ENCODE measurements at places on chromosomes 1 and 21.
A peak's percentile ranks its signal among the peaks of the same experiment; 100 is the strongest.

DNA sequence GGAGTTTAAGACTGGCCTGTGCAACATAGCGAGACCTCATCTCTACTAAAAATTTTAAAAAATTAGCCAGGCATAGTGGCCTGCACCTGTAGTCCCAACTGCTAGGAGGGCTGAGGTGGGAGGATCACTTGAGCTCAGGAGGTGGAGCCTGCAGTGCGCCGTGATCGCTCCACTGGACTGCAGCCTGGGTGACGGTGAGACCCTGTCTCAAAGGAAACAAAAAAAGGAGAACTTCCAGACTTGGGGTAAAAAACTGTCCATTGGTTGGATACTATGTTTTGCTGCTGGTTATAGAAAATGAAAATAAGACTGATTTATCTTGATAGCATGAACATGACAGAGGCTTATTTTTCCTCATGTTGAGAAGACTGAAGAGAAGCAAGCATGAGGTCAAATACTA is 79.4 kb downstream of the WDR4 start:
- no peak for DNase-seq

- DNase-seq, result no peak
Measured at GRCh38 chr21:31509194-31510017, 150.1 kb upstream of the SOD1 start.

DNA sequence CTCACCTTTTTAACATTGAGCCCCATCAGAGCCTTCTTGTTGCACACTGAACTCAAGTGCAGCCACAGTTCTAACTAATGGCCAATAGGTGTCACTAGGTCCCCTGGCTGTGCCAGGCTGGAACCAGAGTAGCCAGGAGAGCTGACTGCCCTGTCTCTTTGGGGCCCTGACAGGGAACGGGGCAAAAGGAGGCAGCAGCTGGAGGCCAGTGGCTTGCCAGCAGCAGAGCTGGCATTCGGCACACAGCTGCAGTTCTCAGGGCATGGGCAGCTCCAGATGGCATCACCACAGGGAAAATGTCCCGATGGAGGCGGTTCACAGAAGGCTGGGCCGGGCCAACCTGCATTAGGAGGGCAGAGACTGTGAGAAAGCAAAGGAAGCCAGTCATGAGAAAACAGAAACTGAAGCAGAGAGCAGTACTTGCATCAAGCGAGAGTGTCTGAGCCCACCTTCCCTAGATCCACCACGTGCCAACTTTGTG is 188.6 kb downstream of the FCRL5 start:
- DNase-seq, result no peak

DNA sequence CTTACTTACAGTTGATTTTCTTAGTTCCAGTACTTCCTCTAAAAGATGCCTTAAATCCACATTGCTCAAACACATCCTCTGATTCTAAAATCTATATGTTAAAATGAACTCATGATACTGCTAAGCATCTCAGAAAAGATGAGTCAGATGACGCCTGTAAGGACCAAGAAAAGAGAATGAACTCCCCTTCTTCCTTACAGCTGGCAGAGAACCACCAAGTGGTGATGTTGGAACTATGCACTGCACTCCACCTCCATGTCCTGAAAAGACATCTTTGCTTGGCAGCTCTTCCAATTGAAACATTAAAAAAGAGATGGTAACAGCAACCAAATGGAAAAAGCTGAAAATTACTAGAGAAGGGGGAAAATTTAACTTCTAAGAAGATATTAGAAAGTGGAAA is 648.8 kb downstream of the PTPRC start:
- no peak for DNase-seq

DNA sequence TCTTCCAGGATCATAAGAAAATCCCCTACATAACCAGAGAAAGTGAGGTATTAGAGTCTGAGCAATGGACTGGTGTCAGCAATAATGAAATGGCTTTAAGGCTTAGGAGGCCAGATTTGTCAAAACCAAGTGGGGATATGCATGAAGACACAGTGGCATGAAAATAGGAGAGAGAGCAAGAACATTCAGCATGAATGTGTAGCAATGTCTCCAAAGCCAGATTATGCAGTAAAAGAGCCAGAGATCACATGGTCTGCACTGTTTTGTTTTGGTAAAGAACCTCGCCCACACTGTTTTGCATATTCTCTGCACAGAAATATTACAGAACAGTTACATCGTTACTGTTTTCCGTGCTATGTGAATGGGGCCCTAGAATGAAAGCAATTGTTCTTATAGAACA is 589.4 kb downstream of the PLPP3 start:
- DNase-seq, result no peak

DNA sequence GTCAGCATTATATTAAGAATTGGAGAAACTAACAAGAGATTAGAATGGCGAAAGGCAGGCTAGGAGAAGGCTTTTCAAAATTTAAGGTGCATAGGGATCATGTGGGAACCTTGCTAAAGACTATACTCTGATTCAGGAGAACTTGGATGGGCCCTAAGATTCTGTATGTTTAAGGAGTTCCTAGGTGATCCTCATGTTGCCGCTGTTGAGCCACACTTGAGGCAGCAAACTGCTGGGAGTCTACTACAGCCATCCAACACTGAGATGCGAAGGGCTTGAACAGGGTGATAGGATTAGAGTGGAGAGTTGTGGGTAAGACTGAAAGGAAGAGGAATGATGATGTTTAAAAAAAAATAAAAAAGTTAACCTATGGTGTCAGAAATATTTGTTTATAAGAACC is 1013.2 kb downstream of the MRPL39 start:
- no peak for DNase-seq

GRCh38 chr1:231011963-231012362 is 28.1 kb downstream of the FAM89A start:
- no peak for DNase-seq

DNA sequence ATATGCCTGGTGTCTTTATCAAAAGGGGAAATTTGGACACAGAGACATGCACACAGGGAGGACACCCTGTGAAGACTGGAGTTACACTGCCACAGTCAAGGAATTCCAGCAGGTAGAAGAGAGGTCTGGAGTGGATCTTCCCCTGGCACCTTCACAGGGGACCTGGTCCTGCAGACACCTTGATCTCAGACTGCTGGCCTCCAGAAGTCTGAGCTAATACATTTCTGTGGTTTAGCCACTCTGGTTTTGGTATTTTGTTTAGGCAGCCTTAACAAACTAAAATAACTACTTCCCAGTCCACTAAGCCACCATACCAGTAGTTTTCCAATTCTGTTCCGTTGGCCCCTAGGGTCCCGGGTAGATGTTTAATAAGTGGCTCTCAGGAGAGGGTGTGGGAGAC is 164.7 kb downstream of the SETD4 start:
- DNase-seq, result no peak

- DNase-seq, result peak; percentile 39
Measured at GRCh38 chr1:160046494-160047110, 14.8 kb upstream of the PIGM start.

- DNase-seq, result no peak
Measured at GRCh38 chr1:205118752-205119151, 3.0 kb downstream of the RBBP5 start.

- no peak for DNase-seq
Measured at GRCh38 chr1:243494741-243495431, 239.0 kb downstream of the SDCCAG8 start.

DNA sequence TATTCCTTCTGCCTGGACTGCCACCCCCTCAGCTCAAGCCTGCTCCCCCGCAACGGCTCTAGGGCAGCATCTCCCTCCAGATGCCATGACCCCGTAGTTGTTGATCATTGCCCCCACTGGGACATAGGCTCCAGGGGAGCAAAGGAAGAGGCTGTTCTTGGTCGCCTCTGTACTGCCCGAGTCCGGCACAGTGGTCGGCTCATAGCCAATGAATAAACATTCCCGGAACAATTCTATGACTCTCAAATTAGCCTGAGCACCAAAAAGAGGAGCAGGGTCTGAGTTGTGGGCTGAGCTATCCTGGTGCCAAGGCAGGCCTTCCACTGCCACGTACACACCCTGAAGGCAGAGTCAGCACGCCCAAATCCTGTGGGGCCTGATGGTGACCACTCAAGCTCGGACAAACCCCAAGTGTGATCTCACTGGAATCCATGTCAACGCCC is 33.1 kb downstream of the CAPZB start:
- DNase-seq, result no peak

DNA sequence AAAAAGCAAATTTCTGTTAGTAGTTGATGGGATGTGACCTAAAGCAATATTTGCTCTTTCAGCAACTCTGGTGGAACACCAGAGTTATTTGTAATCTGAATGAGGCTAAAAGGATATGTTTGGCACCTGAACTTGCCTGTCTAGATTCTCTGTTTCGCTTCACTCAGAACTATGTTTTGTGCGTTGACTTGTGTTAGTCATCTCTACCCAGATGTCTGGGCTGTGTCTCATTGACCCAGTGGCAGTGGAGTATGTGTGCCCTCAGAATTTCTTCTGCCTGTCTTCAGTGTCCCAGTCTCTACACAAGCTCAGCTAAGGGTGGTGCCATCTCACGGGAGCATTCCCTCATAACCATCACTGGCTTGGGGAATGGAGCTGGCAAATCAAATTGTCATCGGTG is 13.9 kb downstream of the KCNK1 start:
- no peak for DNase-seq

DNA sequence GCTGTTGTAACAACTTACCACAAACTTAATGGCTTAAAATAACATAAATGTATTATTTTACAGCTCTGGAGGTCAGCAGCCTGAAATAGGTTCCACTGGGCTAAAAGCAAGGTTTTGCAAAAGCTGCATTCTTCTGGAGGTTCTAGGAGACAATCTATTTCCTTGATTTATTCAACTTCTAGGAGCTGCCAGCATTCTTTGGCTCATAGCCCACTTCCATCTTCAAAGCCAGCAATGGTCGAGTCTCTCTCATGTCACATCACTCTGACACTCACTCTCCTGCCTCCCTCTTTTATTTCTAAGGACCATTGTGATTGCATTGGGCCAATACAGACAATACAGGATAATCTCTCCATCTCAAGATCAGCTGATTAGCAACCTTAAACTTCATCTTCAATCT is 15.1 kb upstream of the FOXJ3 start:
- no peak for DNase-seq

DNA sequence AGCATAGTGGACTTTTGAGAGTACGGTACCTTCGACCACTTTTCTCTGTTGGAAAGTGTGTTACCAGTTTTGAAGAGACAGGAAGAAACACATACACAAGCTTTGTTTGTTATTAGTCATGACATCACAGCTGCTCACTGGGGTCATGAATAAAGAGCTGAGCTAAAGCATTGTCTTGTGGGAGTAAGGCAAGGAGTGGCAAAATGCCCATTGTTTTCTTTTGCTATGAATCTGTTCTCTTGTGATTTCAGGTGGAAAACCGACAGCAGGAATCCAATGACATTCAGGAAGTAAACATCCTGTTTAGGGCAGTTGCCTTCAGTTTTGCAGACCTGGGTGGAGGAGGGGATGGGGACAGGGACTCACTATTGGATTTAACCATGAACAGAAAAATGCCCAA is 66.2 kb downstream of the RGL1 start:
- DNase-seq, result no peak

GRCh38 chr1:229316166-229316565 is 26.7 kb downstream of the CCSAP start:
- no peak for DNase-seq

- DNase-seq, result no peak
Measured at GRCh38 chr1:94983171-94983739, 56.3 kb upstream of the CNN3 start.

DNA sequence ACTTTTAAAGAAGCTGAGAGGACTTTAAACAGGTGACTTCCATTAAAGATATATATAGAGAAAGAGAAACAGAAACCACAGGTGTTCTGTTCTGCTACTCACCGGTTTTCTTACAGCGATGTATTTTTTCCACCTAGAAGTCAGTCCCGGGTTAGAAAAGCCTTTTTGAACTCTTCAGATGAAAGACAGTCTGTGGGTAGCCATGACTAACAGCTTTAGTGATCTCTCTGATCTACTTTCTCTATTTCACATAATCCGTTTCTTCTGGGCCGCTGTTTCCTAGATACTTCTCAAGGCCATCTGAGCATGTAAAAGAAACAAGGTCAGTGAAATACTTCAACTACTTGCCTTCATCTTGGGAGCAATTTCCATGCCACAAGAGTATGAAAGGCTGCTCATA is 25.1 kb downstream of the WDR64 start:
- DNase-seq, result no peak

GRCh38 chr1:25034736-25035522 is 104.9 kb upstream of the RUNX3 start:
- no peak for DNase-seq

DNA sequence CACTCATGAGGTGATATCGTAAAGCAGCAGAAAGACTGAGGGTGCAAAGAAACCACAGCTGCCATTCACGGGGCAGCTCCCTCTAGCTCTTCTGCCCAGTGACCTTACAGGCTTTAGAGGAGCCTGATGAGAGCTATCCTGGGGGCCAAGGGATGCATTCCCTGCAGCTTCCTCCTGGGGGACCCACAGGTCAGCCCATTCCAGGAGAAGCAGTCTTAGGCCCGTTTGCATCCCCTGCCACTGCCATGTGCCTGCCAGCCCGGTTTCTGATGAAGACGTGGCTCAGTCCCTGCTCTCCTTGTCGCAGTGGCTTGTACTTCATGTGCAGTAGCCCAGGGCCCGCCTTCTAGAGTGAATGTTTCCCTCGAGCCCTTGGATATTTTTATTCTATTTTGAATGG is 22.8 kb downstream of the ATP5PO start:
- no peak for DNase-seq

DNA sequence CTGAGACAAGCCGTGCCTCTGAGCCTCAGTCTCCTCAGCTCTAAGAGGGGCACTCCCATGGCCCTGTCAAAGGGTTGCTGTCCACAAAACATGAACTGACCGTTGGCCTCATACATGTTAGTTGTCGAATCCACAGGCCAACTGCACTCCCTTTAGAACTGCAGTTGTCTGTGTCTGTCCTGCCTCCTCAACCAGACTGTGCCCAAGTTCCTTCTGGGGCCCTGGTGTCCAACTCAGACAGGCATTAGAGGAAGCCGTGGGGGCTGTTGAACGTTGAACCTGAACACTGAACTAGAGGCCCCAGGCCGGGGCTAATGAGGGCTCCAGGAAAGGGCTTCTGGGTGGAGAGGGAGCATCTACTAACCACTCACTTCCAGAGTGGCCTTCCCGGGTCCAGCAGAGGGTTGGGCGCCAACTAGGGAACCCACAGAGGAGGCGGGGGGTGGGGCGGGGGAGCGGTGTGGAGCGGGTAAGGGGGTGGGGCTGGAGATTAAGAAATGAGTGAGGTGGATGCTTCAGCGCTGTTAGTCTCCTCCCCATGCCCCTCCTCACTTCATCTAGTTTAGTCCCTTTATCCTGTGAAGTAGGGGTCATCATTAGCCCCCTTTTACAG is at the start of gene RAB42:
Gene RAB42, plus strand, starts transcription at position 558 of the 613 bp plus-strand sequence. CDS start 247 bp downstream, outside the sequence.
- peak; percentile 18 for DNase-seq

GRCh38 chr21:42654179-42654912 is 925 bp downstream of the PDE9A start:
- DNase-seq, result peak; percentile 25

DNA sequence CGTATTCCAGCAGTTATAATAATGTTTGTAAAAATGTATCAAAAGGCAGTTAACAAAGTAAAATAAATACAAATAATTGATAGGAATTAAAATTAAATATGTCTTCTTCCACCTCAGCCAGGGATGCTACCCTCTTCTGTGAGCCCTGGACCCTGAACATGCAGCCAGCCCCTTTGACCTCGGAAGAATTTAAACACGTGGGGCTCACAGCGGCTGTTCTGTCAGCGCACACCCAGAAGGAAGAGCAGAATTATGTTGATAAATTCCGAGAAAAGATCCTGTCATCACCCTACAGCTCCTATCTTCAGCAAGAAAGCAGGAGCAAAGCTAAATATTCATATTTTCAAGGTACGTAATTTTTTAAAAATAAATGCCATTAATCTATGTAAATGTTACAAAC is 26.5 kb downstream of the UTS2 start:
- DNase-seq, result no peak

- DNase-seq, result no peak
Measured at GRCh38 chr1:207858806-207859205, 52.1 kb downstream of the CD34 start.

- DNase-seq, result no peak
Measured at GRCh38 chr1:187862506-187862905, 1033.8 kb downstream of the PLA2G4A start.

All from NCI-H2227 treated with DMSO at 0.1 percent for 48 hours (cell line).